ENCODE measurements at places on chromosomes 7 and 10.

GRCh38 chr10:4214908-4215307, 429.9 kb upstream of the KLF6 start:
- DNase-seq, result no peak

- DNase-seq, result no peak
These were observed 30.3 kb upstream of the TRIM24 start for GRCh38 chr7:138429577-138430250.

GRCh38 chr7:4523219-4523618, 158.9 kb upstream of the FOXK1 start:
- DNase-seq, result no peak

DNA sequence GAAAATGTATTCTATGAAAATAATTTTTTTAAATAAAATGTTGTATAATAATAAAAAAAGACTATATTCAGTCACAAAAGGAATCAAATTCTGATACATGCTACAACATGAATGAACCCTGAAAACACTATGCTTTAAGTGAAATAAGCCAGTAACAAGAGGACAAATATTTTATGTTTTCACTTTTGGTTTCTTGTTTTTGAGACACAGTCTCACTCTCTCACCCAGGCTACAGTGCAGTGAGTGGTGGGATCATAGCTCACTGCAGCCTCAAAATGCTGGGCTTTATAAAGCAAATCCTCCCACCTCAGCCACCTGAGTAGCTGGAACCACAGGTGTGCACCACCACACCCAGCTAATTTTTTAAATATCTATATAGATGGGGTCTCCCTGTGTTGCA, 64.2 kb downstream of the CNOT4 start:
- no peak for DNase-seq

DNA sequence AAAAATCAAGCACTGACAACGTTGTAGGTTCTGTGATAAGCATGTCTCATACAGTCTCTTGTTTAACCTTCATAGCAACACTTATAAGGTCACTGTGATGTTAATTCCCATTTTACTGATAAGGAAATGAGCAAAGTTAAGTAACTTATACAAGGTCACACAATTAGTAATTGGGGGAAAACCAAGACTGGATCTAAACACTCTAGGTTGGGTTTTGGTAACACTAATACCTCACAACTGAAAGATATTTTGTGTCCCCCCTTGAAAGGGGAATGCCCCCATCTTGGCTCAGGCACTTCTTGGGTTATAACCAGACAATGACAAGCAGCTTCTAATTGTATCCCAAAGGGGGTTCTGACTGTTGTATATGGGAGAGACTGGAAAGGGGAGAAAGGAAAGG, 36.0 kb upstream of the ABCB4 start:
- no peak for DNase-seq

GRCh38 chr10:71390461-71390835, 6.3 kb upstream of the CDH23 start:
- DNase-seq, result no peak

GRCh38 chr10:11246752-11247467, 229.2 kb downstream of the CELF2 start:
- no peak for DNase-seq

GRCh38 chr7:155665079-155665956, 20.9 kb downstream of the RBM33 start:
- no peak for DNase-seq

DNA sequence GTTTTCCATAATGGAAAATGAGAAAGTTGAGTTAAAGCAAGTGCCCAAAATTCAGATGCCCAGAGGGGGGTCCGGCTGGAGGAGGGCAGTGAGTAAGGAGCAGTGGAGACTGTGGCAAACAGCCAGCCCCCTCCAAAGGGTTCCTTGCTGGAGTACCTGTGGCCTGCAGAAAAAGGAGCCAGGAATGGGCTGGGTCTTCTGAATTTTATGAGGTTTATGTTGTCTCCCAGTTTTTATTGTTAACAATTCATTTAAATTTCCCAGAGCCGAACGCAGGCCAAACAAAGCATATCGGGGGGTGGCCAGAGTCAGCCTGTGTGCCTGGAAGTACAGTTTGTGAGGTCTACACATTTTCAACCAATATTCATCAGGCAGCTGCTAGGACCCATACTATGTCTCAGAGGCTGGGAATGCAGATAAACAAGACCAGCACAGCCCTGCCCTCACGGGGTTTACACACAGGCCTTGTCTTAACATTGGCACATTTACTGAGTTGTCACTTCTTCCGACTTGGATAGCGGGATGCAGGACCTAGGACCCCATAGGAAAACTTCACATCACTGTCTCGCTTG, 12.9 kb upstream of the CSGALNACT2 start:
- no peak for DNase-seq

DNA sequence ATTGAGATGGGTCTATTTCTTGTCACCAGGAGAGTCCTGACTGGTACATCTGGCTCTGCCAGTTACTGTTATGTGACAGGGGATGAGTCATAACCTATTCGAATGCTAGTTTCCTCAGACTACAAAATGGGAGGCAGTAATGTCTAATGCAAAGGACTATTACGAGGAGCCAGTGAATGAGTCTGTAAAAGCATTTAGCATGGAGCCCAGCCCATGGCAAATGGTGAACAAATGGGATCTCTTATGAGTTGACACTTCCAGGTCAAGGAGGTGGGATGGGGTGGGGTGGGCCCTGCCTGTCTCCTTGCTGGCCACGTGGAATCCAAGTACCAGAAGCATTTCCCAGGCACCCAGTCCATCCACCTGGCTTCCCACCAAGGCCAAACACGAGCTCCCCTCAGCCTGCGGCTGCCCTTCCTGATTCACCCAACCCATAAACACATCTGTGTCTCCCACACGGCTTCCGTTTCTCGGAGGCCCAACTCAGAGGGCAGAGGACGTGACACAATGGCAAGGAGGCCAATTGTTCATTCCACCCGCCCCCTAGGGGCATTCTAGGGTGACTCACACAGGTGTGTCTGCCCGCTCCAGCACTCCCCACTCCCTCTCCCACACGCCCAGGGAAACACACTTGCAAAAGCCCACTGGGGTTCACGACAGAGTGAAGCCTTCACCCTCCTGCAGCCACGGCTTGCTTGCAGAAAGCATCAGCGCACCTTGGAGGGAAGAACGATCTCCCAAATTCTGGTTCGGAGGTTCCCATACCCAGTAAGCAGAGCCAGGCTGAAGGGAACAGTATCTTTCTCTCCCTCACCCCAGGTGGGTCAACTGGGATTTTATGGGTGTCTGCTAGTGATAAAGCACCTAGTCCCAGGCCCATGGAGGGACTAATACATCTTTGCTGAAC, 109.8 kb downstream of the SH3PXD2A start:
- no peak for DNase-seq

- DNase-seq, result no peak
These were observed 5.6 kb upstream of the BPGM start for GRCh38 chr7:134640842-134641715.

GRCh38 chr7:51316666-51317581, at the start of gene COBL:
COBL (minus strand) TSS chr7:51316809; CDS start chr7:51316633, 176 bp downstream.
- DNase-seq, result no peak

GRCh38 chr10:71621231-71622153, 98.1 kb downstream of the C10orf105 start:
- no peak for DNase-seq

DNA sequence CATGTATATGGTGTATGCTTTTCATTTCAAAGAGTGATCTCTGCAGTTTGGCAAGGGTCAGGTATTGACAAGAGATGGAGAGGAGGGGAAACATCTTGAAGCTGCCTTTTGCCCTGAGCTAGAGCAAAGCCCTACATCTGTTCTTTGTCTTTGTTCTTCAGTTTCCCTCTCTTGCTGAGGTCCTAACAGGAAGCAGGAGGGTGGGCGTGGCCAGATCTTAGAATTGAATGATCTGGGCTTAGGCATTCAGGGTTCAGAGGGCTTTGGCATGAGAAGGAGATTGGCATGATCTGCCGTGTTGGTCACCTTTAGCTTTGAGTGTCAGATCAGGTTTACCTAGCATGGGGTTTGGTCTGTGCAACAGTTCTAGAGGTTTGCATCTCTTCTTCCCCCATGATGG, 41.3 kb downstream of the LRMDA start:
- DNase-seq, result no peak

GRCh38 chr10:124594240-124594639, 132.6 kb downstream of the LHPP start:
- no peak for DNase-seq

- DNase-seq, result no peak
These were observed 40.8 kb downstream of the ANXA8 start for GRCh38 chr10:47443145-47443544.

DNA sequence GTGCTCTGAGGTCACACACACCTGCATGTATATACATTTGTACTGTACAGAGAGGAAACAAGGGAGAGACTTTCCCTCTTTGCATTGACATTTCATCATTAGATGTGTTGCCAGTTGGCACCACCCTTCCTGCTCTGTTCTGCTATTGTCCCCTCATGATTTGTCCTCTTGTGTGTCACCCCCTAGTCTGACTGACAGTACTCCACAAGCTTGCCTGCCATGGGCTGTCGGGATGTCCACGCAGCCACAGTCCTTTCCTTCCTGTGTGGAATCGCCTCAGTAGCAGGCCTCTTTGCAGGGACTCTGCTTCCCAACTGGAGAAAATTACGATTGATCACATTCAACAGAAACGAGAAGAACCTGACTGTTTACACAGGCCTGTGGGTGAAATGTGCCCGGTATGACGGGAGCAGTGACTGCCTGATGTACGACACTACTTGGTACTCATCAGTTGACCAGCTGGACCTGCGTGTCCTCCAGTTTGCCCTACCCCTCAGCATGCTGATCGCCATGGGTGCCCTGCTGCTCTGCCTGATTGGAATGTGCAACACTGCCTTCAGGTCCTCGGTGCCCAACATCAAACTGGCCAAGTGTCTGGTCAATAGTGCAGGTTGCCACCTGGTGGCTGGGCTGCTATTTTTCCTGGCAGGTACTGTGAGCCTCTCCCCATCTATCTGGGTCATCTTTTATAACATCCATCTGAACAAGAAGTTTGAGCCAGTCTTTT, 9.4 kb downstream of the CLDN12 start:
- DNase-seq, result no peak

- DNase-seq, result no peak
These were observed 43.3 kb upstream of the SLC26A3 start for GRCh38 chr7:107846324-107846723.

GRCh38 chr7:109836016-109836415, 1254.9 kb upstream of the LRRN3 start:
- DNase-seq, result no peak

GRCh38 chr10:102312683-102313082, 67.4 kb downstream of the GBF1 start:
- no peak for DNase-seq

DNA sequence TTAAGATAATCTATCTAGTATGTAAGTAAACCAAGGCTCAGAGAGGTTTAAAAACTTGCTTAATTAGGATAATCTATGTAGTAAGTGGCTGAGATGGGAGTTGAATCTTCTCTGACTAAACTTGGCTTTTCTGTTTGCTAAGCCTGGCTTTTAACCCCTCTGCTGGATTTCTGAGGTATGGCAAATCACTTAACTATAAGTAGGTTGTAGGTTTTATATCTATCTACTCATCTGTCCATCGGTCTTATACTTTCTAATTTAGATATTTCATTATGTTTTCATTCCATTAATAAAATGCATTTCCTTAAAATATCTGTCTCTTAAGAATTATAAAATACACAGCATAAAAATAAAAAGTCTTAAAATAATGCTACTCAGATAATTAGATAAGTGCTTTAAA, 59.4 kb downstream of the ST7 start:
- no peak for DNase-seq

DNA sequence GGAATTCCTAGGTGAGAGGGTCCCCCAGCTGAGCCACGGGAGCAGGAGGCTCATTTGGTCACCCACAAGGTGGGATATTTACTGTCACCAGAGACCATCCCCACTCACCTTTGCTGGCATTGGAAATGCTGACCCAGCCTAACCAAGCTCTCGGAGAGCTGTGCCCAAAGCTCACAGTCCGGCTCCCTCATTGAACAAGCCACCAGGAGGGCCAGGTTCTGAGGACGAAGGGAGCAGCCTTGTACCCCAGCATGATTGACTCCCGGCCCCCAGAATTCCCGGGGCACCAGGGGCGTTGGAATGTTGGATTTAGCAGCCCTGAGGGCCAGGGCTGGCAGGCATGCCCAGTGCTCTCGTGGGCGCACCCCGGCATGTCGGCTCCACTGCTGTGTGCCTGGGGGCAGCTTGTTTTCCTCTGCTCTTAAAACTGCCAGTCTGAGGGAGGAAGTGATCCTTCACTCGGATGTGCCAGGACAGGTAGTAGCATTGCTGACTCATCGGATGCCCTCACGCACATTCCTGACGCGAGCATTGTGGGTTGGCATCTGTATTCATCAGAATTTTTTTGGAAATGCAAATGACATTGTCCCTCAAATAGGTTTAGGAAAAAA, 23.3 kb downstream of the CLIP2 start:
- DNase-seq, result no peak

GRCh38 chr10:117167789-117168674, 29.3 kb upstream of the KCNK18 start:
- peak; percentile 7 for DNase-seq

DNA sequence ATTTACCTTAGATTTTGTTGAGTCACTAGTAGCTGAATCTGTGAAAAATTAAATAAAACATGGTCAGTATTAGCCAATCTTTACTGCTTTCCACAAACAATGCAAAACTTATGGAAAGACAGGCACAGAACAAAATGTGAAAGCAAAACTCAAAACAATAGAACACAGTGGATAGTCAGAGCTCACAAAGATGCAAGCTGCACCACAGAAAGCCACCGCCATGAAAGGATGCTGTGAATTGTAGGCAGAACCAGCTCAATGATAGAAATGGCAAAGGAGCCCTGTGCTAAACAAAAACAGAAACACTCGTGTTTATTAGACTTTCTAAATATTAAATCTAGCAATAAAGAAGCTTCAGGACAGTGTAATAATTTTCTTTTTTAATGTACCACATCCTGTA, 134.4 kb downstream of the ARHGAP21 start:
- no peak for DNase-seq

DNA sequence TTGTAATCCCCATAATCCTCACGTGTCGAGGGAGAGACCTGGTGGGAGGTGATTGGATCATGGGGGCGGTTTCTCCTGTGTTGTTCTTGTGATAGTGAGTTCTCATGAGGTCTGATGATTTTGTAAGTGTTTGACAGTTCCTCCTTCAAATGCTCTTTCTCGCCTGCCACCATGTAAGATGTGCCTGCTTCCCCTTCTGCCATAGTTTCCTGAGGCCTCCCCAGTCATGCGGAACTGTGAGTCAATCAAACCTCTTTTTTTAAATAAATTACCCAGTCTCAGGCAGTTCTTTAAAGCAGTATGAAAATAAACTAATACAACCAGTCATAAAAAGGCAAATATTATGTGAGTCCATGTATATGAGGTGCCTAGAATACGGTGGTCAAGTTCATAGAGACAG, 87.5 kb downstream of the FRMD4A start:
- DNase-seq, result no peak

DNA sequence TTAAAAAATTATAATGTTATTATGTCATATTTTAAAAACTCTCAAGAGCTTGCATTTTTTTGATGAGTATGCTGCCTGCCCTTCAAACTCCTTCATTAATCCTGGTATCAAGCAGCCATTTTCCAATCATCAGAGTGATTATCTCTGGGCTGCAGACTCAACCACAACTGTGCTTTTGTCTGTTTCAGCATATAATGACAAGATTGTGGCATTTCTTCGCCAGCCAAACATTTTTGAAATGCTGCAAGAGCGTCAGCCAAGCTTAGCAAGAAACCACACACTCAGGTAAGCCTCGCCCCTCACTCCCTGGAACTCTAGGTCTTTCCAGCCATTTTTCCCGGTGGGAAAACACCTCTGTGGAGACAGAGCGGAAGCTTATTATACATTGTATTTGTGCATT, 90.0 kb upstream of the STK17A start:
- no peak for DNase-seq

Data from C1 segment of cervical spinal cord (tissue), 14 donors.